GM03348 (cell line): ENCODE measurements at places on chromosomes 5 and 9.

DNA sequence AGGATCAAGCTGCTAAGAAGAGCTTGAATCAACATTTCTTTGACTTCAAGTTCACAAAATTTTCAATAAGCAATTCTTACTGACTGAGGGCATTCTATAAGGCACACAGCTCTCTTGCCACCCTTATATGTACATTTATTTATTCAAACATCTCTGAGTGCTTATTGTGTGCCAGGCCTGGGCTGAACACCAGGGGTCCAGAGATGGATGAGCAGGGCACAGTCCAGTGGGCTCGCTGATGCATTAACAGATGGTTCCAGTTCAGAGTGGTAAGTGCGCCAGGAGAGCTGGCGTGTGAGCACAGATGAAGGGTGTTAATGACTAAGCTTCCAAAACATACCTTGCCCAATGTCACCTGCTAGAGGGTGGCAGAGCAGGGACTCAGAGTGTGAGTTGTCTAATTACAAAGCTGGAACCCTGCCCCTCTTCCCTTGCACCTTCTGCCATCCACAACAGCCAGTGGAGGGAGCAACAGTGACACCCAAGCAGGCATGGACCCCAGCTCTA lies 24.6 kb downstream of the ALG2 start:
- no peak for DNase-seq

- no peak for DNase-seq
Measured at GRCh38 chr5:12214267-12215015, 310.2 kb upstream of the CTNND2 start.

DNA sequence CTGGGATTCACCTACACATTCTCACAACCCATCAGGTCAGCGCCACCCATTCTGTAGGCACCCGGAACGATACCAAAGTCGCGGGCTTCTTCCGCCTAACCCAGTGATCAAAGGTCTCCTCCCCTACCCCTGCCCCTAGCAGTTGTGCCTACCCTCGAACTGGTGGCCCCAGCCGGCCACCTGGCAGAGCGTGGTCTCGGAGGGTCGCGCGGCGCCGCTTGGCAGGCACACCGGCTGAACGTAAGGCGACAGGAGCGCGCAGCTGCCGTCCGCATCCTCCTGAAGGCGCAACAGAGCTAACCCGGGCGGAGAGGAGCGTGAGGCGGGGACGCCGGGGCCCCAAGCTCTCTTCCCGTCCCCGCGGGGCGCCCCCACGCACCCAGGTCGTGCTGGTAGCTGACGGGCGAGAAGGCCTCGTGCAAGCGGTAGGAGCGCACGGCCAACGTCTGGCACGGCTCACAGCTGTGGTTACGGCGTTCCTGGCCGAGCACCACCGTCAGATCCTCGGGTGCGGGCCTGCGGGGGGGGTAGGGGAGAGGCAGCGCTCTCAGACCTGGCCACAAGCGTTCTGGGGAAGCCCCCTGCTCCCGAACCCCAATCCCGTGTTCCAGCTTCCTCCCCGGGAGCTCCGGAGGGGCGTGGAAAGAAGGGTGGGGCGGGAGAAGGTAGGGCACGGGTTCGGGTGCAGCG lies 2.8 kb upstream of the PFN3 start:
- DNase-seq = no peak

DNA sequence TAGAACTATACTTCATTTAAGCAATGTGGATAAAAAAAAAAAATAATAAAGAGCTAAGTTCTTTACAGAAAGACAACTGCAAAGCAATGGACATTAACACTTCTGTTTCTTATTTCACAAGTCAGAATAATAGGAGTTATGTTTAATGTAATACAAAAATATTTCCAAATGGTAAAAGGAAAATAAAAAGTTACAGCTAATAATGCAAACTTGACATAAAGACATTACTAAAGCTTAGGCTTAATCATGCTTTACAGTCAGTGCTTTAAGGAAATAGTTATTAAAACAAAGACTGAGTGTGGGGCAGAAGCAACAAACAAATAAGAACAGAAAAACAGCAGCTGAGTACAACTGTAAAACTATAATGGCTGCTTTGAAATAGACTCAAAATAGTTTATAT lies 56.7 kb downstream of the ZFR start:
- DNase-seq = no peak

DNA sequence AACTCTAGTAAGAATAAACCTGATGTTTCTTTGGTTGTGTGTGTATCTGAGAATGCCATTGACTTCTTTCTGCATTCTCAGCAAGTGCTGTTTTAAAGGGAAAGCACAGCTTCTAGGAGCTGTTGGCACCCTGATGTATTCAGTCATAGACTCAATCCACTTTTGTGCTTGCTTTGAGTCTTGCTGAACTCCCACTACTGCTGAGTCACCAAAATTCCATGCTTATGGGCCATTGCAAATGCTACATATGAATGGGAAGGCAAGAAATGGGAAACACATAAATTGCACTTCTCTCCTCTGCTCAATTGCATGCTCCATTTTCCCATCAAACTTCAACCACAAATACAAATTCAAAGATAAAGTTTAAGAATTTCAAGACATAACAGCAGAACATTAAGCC lies 9.8 kb upstream of the FTMT start:
- DNase-seq = no peak

- DNase-seq = no peak
Measured at GRCh38 chr9:134224567-134225093, 60.3 kb upstream of the RNU6ATAC start.

- DNase-seq = no peak
Measured at GRCh38 chr5:109644829-109645228, 44.9 kb upstream of the MAN2A1 start.

GRCh38 chr9:37683531-37684371 lies 33.0 kb downstream of the FRMPD1 start:
- no peak for DNase-seq

DNA sequence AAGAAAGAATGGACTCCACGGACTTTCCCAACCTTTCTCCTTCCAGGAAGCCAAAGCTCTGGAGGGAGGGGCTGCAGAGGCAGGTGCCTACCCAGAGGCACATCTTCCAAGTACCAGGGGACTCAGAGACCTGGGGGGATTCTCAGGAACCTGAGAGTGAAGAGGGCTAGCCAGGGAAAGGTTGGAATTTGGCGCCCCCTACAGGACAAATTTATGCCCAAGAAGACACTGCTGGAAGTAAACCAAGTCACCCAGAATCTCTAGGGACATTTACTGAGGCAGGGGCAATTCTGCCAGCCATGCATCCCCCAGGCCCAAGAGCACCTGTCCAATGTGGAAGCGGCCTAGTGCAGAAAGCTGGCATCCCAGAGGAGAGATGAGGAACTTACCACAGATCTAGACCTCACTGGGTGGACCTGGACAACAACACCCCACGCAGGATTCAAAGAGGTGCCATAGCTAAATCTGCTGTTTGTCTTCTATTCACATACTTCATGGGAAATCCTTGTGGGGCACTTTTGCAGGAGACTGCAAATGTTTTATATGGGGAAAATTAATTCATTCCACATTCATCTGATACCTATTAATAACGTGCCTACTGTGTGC lies 25.9 kb upstream of the IDNK start:
- DNase-seq = peak; percentile 34

- DNase-seq = no peak
Measured at GRCh38 chr5:3364941-3365340, 230.7 kb upstream of the IRX1 start.

DNA sequence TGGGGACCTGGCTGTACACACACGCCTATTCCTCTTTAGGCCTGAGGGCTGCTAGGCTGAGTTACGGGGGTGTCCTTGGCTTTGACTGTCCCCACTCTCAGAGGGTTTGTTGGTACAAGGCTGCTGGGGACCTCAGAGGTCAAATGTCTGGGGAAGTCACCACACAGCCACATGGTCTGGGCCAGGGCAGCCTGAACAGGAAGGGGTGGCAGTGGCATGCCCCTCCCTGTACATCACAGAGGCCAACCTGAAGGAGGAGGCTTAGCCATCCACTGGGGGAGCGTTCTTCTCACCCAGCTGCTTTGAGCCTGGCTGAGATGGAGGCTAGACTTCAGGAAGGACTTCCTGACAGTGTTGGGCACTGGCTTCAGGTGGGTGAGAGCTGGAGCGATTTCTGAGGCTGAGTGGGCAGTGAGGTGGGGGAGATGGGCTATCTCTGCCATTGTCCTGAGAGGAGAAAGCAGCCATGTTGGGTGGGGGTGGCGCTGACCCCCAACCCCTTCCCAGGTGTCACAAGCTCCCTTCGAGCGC lies 36.3 kb downstream of the CXXC5 start:
- no peak for DNase-seq

DNA sequence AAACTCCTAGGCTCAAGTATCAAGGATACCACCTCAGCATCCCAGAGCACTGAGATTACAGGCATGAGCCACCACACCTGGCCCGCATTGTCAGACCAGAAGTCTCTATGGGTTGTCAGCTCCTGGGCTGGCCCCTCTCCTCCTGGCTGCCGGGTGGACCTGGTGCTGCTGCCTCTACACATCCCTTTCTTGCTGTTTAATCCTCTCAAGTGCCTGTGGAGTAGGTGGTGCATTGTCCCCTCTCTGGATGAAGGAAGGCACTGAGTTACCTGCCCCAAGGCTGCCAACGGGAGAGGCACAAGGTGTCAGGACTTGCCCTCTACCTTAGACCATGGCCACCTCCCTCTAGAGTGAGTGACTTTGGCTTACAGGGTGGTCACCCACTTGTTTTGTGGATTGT lies 37.4 kb downstream of the PHF2 start:
- DNase-seq = no peak

GRCh38 chr9:16010221-16010620 lies 457.4 kb downstream of the CCDC171 start:
- DNase-seq = no peak
